ENCODE measurements at places on chromosomes 7 and 10.
A peak's percentile ranks its signal among the peaks of the same experiment; 100 is the strongest.

DNA sequence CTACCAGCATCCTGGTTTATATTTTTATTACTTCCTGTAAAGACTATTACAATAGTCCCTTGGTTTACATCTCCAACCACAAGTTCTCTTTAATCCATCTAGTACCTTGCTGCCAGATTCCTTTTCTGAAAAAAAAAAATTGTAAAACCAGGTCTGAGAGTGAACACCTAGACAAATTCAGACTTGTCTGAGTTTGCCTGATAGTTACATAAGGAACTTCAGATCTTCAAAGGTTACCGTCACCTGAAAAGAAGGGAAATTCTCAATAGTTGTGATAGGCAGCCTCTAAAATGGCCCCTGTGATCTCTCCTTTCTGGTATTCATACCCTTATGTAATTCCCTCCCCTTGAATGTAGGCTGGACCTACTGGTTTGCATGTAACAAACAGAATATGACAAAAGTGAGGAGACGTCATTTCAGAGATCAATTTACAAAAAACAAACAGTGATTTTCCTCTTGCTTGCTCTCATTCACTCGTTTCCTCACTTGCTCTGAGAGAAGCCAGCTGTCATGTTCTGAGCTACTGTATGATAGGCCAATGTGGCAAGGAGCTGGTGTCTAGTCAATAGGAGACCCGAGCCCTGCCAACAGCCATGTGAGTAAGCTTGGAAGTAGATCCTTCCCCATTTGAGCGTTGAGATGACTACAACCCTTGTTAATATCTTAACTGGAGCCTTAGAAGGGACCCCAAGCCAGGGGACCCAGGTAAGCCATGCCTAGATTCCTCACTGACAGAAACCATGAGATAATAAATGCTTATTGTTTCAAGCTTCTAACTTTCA is 110.9 kb upstream of the LSM8 start:
- no peaks in the 10 kb centered on the region for H3K27me3 ChIP-seq
- H3K27ac ChIP-seq, result peak overlapping the region; percentile 86
- H3K4me1 ChIP-seq, result peaks cover 61% of the 10 kb centered on the region
- no peak overlapping the region for H3K4me3 ChIP-seq

- peaks cover 34% of the 10 kb centered on the region for H3K4me1 ChIP-seq
- peak overlapping the region; percentile 91 for H3K27ac ChIP-seq
These were observed 29.3 kb upstream of the PDCD4 start for GRCh38 chr10:110842326-110842904.

- no peak for DNase-seq
- peaks cover 8% of the 10 kb centered on the region for H3K4me1 ChIP-seq
- H3K4me3 ChIP-seq, result no peak overlapping the region
- no peaks in the 10 kb centered on the region for H3K27me3 ChIP-seq
- H3K27ac ChIP-seq, result no peak overlapping the region
These were observed 99.0 kb downstream of the DYNC2I1 start for GRCh38 chr7:158955146-158955870.

GRCh38 chr7:12909483-12909882 is 222.1 kb downstream of the ARL4A start:
- DNase-seq, result no peak
- H3K27ac ChIP-seq, result no peak overlapping the region
- no peaks in the 10 kb centered on the region for H3K4me1 ChIP-seq
- H3K4me3 ChIP-seq, result no peak overlapping the region

DNA sequence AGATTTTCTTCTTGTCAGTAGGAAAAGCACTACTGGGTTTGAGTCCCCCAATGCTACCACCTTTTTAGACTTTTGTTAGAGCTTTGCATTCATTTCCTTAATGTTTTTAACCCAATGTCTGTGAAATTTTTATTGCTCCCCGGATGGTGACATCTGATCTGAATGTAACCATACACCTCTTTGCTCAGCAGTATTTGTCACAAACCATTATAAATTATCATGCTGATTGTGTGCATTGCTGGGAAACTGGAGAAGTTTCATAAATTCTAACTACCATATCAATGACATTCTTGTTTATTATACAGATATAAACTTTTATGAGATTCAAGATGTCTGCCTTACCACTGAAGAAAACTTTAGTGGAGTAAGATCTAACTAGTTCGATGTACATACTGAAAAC is 8.5 kb downstream of the NRP1 start:
- no peak overlapping the region for H3K4me3 ChIP-seq
- H3K4me1 ChIP-seq, result peaks cover 47% of the 10 kb centered on the region
- DNase-seq, result no peak
- H3K27ac ChIP-seq, result no peak overlapping the region
- H3K27me3 ChIP-seq, result no peaks in the 10 kb centered on the region
- no peaks in the 10 kb centered on the region for H3K36me3 ChIP-seq

- DNase-seq, result no peak
- H3K27ac ChIP-seq, result no peak overlapping the region
- H3K4me3 ChIP-seq, result no peak overlapping the region
- no peaks in the 10 kb centered on the region for H3K27me3 ChIP-seq
- H3K4me1 ChIP-seq, result peaks cover 9% of the 10 kb centered on the region
These were observed 26.7 kb downstream of the TAS2R41 start for GRCh38 chr7:143504215-143504936.

DNA sequence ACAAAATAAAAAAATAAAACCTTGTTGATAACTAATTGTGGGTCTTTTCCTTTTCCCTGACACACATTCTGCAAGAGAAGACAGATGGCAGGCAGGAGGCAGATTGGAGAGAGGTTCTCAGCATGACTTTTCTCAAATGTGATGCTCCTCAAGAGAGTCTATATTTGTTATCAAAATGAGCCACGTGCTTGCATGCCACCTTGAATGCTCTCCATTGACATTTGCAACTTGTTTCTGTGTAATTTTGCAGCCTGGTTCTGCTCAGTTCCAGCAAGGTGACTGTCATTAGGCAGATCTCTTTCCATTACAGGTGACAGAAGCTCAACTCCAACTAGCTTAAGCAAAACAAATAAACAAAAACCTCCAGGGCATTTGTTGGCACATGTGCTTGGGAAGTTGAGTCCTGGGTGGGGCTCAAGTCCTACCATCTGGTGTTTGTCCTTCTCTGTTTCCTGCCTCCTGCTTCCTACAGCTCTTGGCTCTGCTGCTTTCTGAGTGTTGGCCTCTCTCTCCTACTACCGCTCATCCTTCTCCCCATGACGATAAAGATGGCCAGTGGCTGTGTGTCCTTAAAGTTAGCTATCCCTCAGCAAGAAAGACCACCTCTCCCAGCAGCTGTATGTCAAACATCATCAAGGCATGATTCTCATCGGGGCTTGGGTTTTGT is 56.7 kb downstream of the GRK5 start:
- DNase-seq, result no peak
- no peaks in the 10 kb centered on the region for H3K27me3 ChIP-seq
- H3K4me3 ChIP-seq, result no peak overlapping the region
- H3K36me3 ChIP-seq, result no peaks in the 10 kb centered on the region
- H3K27ac ChIP-seq, result peak overlapping the region; percentile 17
- H3K4me1 ChIP-seq, result peaks cover 18% of the 10 kb centered on the region

DNA sequence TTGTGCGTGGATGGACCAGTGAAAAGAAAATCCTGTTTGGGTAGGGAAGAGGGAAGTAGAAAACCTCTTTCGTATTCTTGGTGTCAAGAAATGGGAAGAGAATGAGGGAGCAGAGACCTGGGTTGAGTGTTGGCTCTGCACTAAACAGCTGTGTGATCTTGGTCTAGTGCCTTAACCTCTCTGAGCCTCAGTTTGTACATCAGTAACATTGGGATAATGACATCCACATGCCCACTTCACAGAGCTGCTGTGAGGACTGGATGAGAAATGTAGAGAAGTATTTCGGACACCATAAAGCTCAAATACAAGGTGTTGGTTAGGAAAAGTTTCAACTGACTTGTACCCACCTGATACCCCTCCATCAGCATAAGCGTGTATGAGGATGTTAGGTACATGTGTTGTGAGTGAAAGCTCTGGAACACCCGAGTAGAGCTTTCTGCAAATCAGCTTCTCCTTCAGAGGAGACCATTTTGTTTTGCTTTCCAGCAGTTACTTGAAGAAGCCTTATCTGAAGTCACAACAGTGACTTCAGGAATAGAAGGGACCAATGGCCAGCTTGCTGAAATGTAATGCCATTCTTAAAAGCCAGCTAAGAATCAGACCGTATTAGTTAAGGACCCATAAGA is 11.2 kb downstream of the TRIM56 start:
- peaks cover 9% of the 10 kb centered on the region for H3K36me3 ChIP-seq
- peaks cover 12% of the 10 kb centered on the region for H3K4me1 ChIP-seq
- H3K27ac ChIP-seq, result no peak overlapping the region

DNA sequence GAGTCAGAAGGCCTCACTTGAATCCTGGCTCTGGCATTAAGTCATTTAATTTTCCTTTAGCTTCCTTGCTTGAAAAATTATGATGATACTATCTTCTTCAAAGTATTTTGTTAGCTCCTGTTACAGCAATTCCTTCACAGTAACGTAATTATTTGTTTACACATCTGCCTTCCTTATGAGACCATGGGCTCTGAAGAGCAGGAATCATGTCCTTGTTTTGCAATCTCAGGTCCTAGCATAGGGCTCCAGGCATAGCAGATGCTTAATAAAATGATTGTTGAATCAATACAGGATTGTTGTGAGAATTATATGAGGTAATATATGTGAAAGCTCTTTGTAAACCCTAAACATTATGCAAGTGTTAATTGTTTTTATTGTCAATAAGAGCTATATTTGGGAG is 25.5 kb downstream of the KLHDC10 start:
- H3K27ac ChIP-seq, result no peak overlapping the region
- H3K36me3 ChIP-seq, result no peaks in the 10 kb centered on the region
- H3K27me3 ChIP-seq, result no peaks in the 10 kb centered on the region
- no peak overlapping the region for H3K4me3 ChIP-seq
- no peak for DNase-seq
- H3K4me1 ChIP-seq, result no peaks in the 10 kb centered on the region

GRCh38 chr10:27771231-27771630 is 25.6 kb upstream of the MKX start:
- H3K4me1 ChIP-seq, result no peaks in the 10 kb centered on the region
- H3K27ac ChIP-seq, result no peak overlapping the region
- no peaks in the 10 kb centered on the region for H3K36me3 ChIP-seq

DNA sequence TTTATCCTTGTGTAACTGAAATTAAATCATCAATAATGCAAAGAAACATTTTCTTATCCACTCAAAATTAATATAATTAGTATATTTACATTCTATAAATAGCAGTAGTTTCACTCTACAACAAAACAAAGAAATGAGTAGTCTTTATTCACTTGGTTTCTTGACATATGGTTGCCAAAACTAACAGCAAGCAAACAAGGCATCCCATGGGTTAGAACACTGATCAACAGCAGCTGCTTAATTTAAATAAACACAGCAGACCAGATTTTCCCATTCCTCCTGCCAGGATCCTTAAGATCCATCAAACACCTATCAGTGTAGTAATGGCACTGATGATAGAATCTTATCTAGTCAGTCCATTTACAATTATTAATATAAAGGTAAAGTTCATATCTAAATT is 22.1 kb downstream of the NCAPG2 start:
- no peak for DNase-seq
- peaks cover 75% of the 10 kb centered on the region for H3K36me3 ChIP-seq
- H3K27ac ChIP-seq, result no peak overlapping the region
- no peak overlapping the region for H3K4me3 ChIP-seq

DNA sequence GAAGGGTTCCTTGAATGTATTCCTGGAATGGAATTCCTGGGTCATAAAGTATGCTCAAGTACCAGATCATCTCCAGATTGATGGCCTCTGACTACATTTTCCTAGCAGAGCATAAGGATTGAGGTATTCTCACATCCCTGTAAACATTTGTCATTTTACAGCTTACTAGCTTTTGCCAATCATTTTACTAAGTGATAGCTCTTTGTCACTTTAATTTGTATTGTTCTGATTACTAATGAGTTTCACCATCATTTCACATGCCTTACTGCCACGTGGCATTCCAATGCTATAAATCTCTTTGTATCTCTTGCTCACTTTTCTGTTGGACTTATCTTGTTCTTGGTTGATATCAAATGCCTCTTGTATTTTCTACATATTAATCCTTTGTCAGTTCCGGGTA is 68.6 kb upstream of the CACNB2 start:
- H3K27me3 ChIP-seq, result no peaks in the 10 kb centered on the region
- H3K4me1 ChIP-seq, result no peaks in the 10 kb centered on the region

DNA sequence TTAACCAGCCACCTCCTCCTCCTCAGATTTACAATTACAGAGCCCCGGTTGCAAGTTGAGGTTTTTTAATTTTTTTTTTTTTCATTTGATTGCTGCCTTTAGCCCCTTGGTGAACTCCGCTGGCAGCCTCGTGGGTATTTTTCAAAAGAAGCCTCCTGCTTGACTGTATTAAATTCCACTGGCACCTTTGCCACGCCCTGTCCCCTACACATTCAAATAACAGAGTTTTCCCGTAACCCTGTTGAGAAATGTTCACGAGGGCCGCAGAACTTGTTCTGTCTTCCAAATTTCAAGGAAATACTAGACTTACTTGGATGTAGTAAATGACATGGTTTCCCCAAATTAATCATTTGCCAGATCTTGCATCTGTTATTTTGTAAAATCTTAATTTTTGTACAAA is 167.0 kb downstream of the ARID5B start:
- H3K27me3 ChIP-seq, result no peaks in the 10 kb centered on the region
- H3K4me3 ChIP-seq, result no peak overlapping the region
- H3K27ac ChIP-seq, result peak overlapping the region; percentile 80
- DNase-seq, result no peak
- peaks cover 27% of the 10 kb centered on the region for H3K4me1 ChIP-seq

DNA sequence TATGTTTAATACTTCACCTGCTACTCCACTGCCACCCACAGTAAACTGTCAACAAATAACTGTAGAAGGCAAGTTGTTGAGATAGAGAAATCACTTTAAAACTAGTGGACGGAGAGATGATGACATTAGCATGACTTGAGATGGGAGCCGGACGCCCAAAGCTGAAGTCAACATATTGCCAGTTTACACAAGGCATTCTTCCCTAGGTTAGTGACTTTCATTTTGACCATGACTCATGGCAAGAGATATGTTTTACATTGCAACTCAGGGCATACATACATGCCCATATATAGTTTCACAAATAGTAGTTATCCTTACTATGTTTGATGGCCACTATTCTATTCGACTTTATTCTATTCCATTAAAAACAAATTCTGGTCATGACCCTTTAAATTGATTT is 296.6 kb downstream of the PLXNA4 start:
- H3K4me3 ChIP-seq, result no peak overlapping the region
- H3K36me3 ChIP-seq, result no peaks in the 10 kb centered on the region
- no peak overlapping the region for H3K27ac ChIP-seq
- no peaks in the 10 kb centered on the region for H3K4me1 ChIP-seq
- DNase-seq, result no peak
